ENCODE measurements at places on chromosomes 5 and 9.

GRCh38 chr9:129141066-129142041, 30.1 kb downstream of the PTPA start:
- DNase-seq = no peak

GRCh38 chr9:101148344-101148743, 119.8 kb downstream of the PLPPR1 start:
- no peak for DNase-seq

DNA sequence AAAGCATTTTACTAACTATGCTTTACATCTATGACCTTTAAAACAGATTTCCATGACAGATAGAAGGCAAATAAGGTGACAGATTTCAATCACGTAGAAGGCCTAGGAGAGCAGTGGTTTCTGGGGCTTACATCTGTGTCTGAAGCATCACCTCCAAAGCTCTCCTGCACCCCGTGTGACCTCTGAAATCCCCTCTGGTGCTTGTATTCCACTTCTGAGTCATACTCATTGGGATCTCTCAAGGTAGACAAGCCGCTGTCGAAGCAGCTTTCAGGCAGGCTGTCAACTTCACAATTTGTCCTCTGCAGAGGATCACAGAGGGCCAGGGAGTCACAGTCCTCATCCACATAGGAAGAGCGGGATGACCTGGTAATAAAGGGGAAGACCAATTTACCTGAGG, 62.2 kb downstream of the RASEF start:
- no peak for DNase-seq

- DNase-seq = no peak
These were observed 37.1 kb downstream of the PRDM6 start for GRCh38 chr5:123125962-123126732.

DNA sequence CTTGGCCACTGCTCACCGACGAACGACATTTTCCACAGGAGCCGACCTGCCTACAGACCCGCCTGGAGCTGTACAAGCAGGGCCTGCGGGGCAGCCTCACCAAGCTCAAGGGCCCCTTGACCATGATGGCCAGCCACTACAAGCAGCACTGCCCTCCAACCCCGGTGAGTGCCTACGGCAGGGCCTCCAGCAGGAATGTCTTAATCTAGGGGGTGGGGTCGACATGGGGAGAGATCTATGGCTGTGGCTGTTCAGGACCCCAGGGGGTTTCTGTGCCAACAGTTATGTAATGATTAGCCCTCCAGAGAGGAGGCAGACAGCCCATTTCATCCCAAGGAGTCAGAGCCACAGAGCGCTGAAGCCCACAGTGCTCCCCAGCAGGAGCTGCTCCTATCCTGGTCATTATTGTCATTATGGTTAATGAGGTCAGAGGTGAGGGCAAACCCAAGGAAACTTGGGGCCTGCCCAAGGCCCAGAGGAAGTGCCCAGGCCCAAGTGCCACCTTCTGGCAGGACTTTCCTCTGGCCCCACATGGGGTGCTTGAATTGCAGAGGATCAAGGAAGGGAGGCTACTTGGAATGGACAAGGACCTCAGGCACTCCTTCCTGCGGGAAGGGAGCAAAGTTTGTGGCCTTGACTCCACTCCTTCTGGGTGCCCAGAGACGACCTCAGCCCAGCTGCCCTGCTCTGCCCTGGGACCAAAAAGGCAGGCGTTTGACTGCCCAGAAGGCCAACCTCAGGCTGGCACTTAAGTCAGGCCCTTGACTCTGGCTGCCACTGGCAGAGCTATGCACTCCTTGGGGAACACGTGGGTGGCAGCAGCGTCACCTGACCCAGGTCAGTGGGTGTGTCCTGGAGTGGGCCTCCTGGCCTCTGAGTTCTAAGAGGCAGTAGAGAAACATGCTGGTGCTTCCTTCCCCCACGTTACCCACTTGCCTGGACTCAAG, 1.5 kb downstream of the CSF2 start:
- no peak for DNase-seq

- no peak for DNase-seq
These were observed 517.3 kb upstream of the TLE4 start for GRCh38 chr9:79054500-79054899.

Data from stimulated activated CD8-positive, alpha-beta memory T cell treated with anti-CD3 and anti-CD28 coated beads, Interleukin-4, amount 100 ng/mL, for 4 hours (primary cell).